ENCODE measurements at places on chromosomes 6 and 20. TPM values are rescaled to one million over a fixed set of nuclear protein-coding genes. Genes with fewer than 3 reads are reported as not detected.

DNA sequence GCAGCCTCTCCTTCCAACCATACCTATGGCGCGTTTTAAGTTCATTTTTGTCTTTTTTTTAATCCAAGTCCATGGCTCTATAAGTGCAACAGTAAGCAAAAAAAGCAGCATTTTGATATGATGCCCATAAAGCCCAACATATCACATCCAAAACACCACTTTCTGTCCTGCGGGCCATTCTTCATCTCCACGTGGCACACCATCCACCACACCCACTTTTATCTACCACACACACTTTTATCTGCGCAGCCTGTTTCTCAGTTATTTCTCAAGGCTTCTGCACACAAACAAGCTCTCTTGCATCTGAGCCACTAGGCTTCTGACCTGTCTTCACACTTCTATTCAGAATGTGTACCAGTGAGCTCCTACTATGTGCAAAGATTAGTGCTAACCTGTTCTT is 5.3 kb downstream of the GCLC start:
- DNase-seq = no peak

PLTP gene
- 8.6 TPM for total RNA-seq

PARD6B gene
- 4.7 TPM for total RNA-seq

DNA sequence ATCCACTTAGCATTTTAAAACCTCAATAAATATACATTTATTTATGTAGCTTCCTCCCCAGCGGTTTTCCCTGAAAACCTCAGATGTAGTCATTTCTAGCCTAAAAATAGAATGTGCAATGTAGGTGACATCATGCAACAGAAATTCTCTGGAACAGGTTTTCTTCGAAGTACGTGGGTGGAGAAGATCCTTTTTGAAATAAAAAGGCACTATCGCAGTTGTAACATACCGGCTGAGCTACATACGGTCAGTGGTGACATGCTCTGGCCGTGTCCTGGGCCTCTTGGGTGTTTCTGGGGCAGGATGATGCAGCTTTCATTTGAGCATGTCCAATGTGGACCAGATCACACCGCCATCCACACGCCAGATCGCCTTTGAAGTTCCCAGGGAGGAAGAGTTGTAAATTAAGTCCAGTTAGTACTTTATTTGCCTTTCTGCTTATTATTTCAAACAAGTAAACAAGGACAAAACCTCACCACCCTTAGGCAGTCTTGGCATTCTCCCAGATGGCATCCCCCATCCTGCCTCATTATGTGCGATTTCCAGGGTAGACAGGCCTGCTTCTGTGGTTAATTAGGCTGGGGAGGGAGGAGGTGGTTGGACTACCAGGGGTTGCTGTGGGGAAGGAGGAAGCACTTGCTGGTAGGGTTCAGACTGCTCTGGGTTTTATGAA is 109.5 kb upstream of the CLDN20 start:
- peak; percentile 63 for DNase-seq

DNA sequence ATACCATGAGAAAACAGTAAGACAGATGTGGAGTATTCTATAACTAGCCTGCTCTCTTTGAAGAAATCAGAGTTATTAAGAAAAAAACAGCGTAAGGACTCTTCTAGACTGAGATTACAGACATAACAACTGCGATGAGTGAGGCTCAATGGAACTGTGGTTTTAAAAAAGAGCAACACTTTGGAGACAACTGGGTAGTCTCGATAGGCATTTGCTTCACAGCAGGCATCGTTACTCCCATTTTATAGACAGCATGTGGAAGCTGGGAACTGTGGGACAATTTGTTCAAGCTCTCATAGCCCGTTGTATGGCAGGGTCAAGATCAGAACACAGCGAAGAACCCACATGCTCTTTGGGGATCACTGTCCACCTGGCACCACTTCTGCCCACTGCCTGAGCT is 4.6 kb downstream of the FKBP1A start:
- no peak for DNase-seq

- DNase-seq = no peak
Observed at GRCh38 chr6:70592391-70593117, 25.8 kb downstream of the SDHAF4 start.

GRCh38 chr20:53939190-53939571 is 131.2 kb downstream of the BCAS1 start:
- DNase-seq = no peak
